ENCODE measurements at places on chromosomes 7 and 10.
A peak's percentile ranks its signal among the peaks of the same experiment; 100 is the strongest.

- DNase-seq: no peak
Measured at GRCh38 chr7:39153647-39154046, 175.9 kb downstream of the POU6F2 start.

- no peak for DNase-seq
Measured at GRCh38 chr10:130336617-130337304, 200.6 kb downstream of the GLRX3 start.

- DNase-seq: no peak
Measured at GRCh38 chr7:132544999-132545398, 31.3 kb downstream of the PLXNA4 start.

DNA sequence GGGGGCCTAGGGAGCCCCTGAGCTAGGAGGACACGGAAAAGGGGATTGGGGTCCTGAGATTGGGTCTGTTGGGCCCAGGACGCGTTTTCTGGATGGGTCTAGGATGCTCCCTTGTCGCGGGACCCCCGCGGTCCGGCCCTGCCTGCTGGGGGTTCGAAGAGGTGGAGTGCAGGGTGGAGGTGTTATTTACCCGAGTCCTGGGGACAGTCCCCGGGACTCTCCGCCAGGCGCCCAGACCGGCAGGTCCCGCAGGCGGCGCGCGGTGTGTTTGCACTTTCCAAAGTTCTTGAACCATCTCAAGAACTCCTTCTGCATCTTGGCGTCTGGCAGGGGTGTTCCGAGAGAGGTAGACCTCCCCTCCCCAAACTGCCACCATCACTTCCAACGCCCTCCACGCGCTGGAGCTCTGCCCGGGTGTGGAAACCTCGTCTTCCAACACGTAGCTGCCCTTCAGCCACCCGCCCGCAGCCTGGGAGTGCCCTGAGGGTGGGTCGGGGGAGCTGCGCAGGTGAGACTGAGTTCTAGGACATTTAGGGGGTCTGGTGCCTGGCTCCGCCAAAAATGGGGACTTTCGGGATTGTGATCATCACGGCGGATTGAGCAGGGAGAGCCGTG, 569 bp downstream of the CAV1 start:
- DNase-seq: peak; percentile 23

DNA sequence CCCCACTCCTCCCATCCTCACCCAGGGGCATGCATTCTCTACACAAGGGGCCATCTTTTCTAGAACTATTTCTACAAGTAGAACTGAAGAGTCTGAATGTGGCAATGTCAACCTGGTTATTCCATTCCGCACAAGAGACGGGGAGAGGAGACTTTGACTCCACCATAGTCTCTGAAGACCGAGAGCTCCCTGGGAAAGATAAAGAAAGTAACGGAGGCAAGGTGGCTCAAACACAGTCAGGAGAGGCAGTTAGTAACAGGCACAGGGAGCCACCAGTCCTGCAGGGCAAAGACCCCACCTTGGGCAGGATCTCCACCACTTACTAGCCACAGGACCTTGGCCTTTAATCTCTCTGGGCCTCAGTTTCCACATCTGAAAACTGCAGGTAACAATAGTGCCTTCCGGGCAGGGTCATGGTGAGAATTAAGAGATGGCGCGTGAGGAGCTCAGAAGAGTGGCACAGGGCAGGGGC, 100.3 kb downstream of the TNS3 start:
- DNase-seq: no peak

- DNase-seq: no peak
Measured at GRCh38 chr7:6284461-6285360, 12.3 kb upstream of the CYTH3 start.

GRCh38 chr7:138512092-138512858, 52.2 kb downstream of the TRIM24 start:
- no peak for DNase-seq

DNA sequence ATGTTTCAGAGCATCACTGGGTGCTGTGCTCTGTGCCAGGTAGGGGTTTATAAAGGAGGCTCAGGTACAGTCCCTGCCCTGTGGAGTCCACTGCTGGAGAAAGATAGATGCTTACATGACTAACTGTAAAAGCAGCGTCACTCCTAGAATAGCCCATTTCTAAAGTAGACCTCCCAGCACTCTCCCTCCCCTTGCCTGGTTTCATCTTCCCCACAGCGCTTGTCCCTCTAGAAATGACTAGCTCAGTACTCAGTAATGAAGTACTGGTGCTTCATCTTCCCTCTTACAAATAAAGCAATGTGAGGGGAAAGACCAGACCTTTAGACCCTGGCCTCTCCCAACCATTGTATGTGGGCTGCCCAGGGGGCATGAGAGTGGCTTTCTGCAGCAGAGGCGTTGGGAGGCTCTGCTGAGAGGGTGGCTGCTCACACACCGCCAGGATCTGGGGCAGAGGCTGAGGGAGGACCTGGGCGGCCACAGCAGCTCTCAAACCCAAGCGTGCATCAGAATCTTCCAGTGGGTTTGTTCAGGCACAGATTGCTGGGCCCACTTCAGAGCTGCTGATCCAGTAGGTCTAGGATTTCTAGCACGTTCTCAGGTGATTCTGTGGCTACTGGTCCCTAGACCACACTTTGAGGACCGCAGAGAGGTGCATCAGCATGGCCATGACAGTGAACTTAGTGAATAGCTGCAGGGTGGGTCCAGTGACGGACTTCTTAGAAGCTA, 110.3 kb upstream of the ANLN start:
- peak; percentile 55 for DNase-seq

DNA sequence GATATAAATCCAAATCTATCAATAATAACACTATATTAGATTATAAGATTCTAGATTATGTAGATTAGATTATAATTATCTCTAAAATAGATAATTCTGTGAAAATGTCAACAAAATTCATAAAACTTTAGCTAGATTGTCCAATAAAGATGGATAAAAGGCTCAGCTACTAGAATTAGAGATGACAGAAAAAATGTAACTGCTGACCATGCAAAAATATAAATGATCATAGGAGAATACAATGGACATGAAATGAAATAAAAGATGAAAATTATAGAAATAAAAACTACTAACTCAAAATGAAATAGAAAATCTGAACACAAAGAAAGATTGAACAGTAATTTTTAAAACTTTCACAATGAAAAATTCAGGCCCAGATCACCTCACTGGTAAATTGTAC, 1332.1 kb upstream of the CELF2 start:
- DNase-seq: no peak

DNA sequence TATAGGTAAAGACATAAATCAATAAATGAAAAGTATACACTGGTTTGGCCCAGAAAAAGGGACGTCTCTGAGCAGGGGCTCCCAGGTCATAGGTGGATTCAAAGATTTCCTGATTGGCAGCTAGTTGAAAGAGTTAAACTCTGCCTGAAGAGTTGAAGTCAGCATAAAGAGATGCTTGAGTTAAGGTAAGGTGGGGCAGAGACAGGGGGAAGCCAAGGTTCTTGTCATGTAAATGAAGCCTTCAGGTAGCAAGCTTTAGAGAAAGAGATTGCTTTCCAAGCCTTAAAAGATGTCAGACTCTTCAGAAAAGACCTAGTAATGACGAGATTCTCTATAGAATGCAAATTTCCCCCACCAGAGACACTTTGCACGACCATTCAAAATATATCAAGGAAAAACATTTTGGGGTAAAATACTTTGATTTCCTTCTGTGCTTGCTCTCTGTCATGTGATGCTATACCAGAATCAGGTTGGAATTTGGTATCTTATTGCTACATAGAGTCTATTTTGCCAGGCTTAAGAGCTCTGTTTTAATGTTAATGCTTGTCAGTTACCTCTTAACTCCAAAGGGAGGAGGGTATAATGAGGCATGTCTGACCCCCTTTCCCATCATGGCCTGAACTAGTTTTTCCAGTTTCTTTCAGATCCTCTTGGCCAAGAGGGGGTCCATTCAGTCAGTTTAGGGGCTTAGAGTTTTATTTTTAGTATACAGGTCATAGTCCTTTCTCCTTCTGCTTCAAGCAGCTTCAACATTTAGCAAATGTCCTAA, 429.6 kb downstream of the ADRA2A start:
- no peak for DNase-seq

DNA sequence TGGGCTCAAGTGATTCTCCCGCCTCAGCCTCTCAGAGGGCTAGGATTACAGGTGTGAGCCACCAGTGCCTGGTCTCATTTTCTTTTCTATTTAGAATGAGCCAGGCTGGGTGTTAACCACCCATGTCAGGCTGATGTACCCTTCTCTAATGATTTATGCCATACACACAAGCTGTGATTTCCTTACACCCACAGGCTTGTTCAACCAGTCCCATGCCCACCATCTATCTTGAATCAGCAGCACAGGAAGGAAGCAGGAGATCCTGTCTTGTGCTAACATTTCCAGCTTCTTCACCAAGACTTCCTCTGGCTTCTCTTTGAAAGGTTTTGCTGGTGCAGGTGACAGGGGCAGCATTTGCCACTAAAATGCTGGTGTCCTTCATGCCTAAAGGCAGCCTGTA, 176.4 kb downstream of the GATA3 start:
- DNase-seq: no peak

- DNase-seq: no peak
Measured at GRCh38 chr10:110023785-110024465, 16.1 kb downstream of the ADD3 start.

DNA sequence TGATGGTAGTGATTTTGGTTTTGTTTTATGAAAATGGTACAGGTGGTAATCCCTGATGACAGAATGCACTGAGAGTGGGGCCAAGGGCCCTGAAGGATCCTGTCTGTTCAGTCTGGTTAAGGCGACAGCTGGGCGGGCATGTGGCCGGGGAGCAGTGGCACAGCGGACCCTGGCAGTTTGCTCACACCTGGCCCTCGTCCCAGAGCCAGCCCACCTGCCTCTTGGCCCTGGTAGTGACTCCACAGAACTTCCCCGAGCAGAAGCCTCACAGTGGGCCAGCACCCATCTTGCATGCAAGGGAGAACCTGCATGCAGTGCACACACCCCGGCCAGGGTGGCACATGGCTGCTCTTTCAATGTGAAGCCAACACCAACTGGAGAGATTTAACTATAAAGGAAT, 82.8 kb downstream of the ALOX5 start:
- no peak for DNase-seq

DNA sequence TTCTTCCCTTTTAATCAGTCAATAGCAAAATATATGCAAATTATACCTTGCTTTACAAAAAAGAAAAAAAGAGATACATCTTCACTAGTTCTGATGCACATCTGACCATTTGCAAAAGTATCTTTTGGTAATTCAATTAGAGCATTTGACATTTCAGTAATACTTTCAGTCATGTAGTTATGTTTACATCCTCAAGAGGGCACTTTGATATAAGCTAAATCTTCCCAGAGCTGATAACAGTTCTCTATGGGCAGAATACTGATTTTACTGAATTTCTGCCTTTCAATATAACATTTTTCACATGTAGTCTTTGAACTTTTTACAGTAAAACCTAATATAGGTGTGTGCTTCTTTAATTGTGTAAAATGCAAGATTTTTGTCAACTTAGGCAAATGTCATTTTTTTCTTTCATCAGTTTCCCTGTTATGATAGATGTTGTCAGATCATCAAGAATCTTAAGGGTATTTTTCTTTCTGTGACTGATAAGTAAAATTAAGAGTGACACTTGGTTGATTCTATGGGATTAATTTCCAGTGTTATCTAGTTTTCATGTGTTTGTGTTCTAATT, 703.5 kb upstream of the SEMA3D start:
- peak; percentile 9 for DNase-seq

DNA sequence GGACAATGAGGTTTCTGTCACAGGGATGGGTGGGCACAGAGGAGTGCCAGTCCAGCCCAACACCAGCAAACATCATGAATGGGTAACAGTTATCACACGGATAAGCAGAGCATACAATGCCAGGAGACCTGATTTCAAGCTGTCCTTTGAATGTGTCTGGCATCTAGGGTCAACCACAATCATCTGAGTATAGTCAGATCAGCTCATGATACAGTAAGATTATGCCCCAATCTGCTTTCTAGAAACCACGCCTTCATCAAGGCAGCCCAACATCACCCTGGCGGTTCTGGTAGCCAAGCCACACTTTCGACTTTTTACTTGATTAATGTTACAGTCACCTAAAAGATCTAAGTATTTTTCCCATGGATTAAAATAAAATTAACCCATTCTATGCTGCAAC, 10.5 kb downstream of the FAM171A1 start:
- DNase-seq: no peak

DNA sequence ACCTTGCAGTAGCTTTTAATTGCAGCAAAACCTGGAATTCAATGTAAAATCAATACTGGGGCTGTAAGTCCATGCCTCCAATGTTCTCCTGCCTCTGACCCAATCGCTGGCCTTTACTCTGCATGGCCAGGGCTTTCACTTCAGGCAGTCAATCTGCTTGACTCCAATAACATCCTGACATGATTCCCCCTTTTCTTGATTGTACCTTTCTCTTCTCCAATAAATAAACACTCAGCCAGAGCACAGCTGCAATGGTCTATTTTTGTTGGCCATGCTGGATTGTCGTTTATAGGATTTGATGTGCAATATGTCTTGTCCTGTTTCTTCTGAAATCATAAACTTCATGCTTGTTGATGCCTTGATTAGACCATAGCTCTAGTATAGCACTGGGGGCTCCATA, 97.8 kb upstream of the COL1A2 start:
- DNase-seq: no peak

DNA sequence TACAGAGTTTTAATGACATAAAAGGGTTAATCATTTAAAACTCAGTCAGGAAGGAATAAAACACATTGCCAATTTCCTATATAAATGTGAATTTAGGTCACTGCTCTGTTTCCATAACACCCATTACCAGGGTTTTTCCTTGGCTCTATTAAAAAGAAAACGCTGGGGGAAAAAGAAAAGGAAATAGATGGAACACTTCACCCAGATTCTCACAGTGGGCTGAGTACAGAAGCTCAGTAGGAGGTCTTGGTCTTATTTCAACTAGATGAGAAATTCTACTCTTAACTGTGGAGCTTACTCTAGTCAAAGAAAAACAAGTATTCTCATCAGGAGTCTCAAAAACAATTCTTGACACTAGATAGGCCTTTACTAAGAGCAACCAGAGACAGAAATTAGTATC, 36.5 kb downstream of the GLUD1 start:
- no peak for DNase-seq

DNA sequence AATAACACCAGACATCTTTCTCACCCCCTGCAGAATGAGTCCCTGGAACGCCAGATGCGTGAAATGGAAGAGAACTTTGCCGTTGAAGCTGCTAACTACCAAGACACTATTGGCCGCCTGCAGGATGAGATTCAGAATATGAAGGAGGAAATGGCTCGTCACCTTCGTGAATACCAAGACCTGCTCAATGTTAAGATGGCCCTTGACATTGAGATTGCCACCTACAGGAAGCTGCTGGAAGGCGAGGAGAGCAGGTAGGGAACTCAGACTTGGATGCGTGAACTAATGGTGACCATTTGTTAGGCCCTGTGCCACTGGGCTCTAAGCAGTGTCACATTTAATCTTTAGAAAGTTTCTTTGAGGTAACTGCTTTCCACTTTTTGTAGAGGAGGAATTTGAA, 7.1 kb downstream of the VIM start:
- peak; percentile 36 for DNase-seq

DNA sequence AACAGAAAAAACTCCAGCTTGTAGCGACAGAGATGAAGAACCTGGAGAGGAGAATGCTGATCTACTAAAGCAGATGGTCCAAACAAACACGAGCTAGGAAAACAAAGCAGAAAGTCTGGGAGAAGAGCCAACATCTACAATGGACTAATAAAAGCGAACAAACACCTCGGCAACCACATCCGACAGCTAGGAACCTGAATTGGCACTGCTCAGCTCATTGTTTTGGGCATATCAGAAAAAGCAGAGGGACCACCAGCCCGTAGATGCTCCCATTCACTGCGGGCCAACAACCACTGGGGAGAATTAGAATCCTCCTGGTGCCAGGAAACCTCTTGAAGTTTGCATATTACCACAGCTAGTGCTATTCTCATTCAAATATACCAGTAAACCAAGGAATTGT, 204.7 kb downstream of the NXPH1 start:
- DNase-seq: no peak

All from activated CD4-positive, alpha-beta T cell treated with anti-CD3 and anti-CD28 coated beads, Interleukin-10, Interleukin-2, amounts not matched to agents 100 ng/mL and 50 ng/mL, durations not matched to agents 16 hours and 8 hours (primary cell).